Stimulated activated CD8-positive, alpha-beta memory T cell treated with anti-CD3 and anti-CD28 coated beads, Interleukin-4, amount 100 ng/mL, for 1 hour (primary cell): ENCODE measurements at places on chromosomes 3 and 15.
A peak's percentile ranks its signal among the peaks of the same experiment; 100 is the strongest.

DNA sequence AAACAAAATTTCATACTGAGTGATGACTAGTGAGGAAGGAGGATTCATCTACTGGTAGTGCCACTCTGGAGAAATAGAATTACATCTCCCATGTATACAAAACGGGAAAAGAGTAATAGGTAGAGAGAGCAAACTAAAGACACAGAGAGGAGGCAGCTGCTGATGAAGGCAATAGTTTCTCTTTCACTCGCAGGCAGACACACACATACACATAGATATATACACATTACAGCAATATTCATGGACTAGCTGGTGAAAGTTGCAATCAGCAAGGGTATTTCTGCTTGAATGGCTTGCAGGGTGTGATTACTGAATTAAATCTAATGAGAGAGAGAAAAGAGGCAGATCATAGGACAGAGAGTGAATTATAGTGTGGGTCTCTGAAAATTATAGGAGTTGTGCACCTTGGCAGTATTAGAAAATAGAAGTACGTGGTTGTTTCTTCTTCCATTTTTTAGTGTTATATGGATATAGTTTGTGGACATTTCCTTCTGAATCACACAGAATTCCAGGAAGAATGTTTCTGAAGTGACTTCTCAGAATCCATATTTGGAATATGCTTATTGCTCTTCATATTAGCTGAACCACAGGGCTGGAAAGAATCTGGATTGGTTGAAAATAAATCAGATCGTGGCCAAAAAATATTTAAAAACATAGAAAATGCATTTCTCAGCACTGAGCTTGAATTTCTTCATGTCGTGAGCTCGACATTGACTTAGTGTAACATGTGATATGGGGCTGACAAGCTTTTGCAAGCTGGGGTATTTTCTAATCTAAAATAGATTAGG, 991.2 kb downstream of the TUSC7 start:
- no peak for DNase-seq

- no peak for DNase-seq
Observed at GRCh38 chr3:58471025-58471887, 20.6 kb upstream of the KCTD6 start.

DNA sequence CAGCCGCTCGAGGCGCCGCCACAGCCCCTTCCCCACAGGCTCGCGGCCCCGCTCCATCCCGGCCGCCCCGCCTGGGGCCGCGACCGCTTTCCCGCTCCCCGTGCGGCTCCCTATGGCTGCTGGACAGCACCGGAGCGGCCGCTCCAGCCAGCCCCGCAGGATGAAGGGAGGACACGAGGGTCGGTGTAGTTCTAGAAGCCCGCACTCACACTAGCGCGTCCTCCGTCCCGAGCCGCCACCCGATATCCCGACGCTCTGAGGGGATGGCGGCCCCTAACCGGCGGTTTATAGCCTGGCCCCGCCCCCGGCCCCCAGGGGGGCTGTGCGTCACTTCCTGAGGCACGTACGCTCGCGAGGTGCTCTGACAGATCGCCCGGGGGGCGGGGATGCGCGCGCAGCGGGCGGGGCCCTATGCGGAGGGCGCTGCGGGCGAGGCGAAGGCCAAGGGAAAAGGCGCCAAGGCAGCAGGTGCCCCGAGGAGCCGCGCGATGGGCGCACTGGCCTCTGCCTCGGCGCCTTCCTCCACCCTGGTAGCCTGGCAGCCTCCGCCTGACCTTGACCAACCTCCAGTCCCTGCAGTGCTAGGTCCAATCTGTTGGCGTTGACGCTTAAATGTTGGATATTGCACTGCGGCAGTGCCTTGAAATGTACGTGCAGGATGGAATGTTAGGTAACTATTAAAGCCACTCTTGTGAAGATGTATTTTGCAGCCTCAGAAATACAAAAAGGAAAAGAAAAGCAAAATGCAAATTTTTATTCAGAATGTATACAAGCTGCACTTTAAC, at the start of gene TFRC:
Gene TFRC, minus strand, starts transcription at position 257 of the 785 bp plus-strand sequence. CDS start 4,991 bp downstream, outside the sequence.
- peak; percentile 87 for DNase-seq

DNA sequence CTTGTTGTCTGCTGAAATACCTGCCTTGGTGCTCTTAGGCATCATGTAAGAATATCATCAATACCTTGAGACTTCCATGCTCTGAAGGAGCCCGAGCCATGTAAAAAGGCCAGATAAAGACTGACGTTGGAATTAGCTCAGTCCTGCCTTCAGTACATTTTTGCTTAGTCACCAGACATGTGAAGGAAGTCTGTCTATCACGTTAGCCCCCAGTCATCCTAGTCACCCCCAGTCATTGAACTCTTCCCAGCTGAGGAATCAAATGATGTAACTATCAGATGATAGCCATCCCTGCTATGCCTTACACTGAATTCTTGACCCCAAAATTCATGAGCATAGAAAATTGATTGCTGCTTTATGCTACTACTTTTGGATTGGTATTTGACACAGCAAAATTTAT, 351.2 kb upstream of the SGO1 start:
- no peak for DNase-seq

DNA sequence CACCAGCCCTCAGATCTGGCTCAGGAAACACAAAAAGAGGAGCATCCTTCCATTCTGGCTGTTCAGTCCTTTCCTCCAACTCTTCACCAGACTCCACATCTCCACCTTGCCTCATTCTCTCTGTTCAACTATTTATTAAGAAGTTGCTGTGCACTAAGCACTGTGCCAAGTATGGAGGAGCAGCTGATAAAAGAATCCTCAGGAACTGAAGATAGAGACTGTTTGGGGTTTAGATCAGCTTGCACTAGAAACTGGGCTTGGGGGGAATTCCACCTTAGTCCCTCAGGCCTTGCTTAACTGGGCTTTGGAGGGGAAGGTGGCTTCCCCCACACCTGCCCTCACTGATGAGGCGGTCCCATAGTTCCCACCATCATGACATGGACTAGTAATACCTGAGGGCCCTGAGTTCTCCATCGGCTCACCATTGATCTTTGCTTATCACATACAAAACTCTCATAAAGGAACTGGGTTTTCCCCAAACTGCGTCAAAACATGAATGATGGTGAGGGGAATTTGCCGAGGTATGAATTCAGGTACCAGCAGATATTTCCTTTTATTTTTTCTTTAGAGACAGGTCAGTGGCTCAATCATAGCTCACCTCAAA, 1.7 kb upstream of the CCR8 start:
- DNase-seq, result no peak

DNA sequence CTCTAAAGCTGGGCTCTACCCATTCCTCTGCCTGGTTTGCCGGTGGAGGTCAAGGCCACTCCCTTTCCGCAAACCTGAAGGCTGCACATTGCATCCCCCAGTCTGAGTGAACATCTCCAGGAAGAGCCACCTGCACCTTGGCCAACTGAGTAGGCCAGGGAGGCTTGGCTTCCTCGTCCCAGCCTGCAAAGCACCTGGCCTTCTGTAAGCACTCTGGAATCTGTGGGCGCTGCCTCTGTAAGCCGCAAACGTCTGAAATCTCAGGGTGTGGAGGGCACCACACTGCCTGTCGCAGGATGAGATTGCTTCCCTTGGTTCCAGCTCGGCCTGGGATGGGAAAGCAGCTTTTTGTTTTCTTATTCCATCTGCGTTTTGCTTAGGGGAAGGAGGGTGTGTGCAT, 81.3 kb downstream of the SEC22A start:
- DNase-seq, result no peak

DNA sequence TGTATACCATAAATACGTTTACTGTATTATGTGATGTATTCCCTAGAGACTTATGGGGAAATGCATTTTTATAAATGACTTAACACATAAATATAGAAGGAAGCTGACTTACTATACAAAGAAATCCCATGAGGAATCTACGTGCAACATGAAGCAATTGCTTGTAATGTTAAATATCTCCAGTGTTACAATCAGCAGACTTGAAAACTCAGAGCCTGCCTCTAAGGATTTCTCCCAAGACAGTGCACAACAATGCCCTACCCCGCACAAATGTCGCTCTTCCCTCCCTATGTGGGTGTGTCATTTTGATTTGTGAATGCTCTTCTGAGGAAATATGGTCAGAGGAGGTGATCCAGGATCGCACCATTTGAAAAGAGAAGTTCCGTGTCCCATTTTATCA, 629.0 kb downstream of the NR2F2 start:
- no peak for DNase-seq

- DNase-seq, result no peak
Observed at GRCh38 chr3:51966486-51966885, 768 bp downstream of the PCBP4 start.

- DNase-seq, result no peak
Observed at GRCh38 chr3:17518189-17519059, 224.0 kb downstream of the TBC1D5 start.

GRCh38 chr3:134313847-134314587, 60.2 kb downstream of the AMOTL2 start:
- DNase-seq, result no peak

DNA sequence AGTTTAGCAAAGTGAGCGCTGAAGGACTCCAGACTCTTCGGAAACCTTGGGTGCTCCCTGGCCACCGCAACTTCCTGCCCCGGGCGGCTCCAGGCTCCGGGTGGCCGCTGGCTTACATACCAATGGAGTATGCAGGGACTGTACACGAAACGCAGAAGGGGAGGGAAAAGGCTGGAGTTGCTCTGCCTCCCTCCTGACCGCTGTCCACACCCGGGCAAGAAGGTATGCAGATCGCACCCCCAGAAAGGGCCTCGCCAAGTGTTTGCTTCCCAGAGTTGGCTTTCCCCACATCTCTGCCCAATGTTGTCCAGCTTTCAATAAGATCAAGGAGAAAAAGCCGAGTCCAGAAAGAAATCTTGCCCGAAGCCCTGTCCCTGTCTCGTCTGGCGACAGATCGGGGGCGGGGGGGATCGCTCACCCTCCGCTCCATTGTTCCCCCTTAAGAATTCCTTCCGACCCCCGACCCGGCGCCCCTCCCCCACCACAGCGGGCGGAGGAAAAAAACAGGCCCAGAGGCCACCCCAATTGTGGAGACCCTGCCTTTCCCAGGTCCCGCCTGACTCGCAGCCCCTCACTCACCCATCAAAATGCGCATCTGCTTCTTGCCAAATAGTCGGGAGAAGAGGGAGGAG, 533 bp downstream of the ARF4 start:
- DNase-seq, result peak; percentile 20

- DNase-seq, result peak; percentile 35
Observed at GRCh38 chr15:91271565-91272153, 171.6 kb downstream of the SV2B start.

DNA sequence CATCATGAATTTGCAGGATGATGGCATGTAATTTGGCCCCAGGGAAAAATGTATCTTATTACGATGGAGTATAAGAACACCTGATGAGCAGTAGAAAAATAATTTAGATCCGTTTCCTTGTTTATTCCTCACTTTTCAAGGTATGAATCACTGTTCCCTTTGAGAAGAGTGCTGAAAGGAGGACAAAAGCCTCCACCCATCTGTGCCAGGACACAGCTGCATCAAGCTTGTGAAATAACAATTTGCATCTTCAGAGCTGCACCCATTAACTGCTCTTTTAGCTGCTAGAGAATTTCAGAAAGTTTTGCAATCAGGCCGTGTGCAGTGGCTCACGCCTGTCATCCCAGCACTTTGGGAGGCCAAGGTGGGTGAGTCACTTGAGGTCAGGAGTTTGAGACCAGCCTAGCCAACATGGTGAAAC, 9.6 kb downstream of the CLDND1 start:
- no peak for DNase-seq

GRCh38 chr15:66389098-66389858, 2.6 kb downstream of the MAP2K1 start:
- DNase-seq, result no peak

DNA sequence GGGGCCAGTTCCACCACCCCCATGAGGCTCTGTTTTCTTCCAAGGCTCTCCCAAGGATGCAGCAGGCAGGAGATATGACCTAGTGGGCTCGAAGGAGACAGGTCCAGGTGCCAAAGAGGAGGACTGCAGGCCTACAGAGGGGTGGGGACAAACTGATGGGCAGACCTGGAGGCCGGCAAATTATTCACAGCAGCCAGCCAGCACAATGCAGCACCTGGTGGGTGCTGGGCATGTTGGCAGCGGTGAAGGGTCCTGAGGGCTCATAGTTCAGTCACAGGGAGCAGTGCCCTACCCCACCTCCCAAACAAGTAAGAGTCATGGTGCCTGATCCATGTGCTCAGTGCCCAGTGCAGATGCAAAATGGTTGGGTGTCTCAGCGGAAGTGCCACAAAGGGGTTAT, 171.7 kb downstream of the ABHD5 start:
- no peak for DNase-seq

DNA sequence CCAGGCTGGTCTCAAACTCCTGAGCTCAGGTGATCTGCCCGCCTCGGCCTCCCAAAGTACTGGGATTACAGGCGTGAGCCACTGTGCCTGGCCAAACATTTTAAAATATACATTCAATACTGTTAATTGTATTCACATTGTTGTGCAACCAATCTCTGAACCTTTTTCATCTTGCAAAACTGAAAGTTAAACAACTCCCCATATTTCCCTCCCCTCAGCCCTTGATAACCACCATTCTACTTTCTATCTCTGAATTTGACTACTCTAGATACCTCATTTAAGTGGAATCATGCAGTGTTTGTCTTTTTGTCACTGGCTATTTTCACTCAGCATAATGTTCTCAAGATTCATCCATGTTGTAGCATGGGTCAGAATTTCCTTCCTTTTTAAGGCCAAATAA, 30.0 kb downstream of the HMCES start:
- no peak for DNase-seq

- DNase-seq, result no peak
Observed at GRCh38 chr3:172312001-172312400, 136.3 kb downstream of the GHSR start.

DNA sequence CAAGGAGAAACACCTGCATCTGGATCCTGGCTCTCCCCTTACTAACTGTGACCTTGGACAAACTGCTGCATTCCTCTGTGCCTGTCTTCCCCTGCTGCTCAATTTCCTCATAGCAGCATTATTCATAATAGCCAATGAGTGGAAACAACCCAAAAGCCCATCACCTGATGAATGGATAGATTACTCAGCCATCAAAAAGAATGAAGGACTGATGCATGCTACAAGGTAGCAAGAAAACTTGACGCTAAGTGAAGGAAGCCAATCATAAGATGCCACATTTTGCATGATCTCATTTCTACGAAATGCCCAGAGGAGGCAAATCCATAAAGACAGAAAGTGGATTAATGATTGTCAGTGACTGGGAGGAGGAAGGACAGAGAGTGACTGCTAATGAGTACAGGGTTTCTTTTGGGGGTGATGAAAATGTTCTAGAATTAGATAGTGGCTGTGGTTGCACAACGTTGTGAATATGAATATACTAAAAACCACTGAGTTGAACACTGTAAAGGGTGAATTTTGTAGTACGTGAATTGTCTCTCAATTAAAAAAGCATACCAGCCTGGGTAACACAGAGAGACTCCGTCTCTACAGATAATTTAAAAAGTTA, 11.2 kb downstream of the IGDCC4 start:
- DNase-seq, result no peak

- DNase-seq, result no peak
Observed at GRCh38 chr15:67510597-67511190, 10.2 kb upstream of the C15orf61 start.
